Activated naive CD8-positive, alpha-beta T cell treated with anti-CD3 and anti-CD28 coated beads, Interleukin-2, amount 10 ng/mL, durations not matched to agents 7 days and 5 days (primary cell): ENCODE measurements at places on chromosomes 4 and X.

GRCh38 chrX:96703816-96704215 is 19.2 kb downstream of the DIAPH2 start:
- no peak for DNase-seq

GRCh38 chr4:1754336-1754735 is 33.0 kb downstream of the TACC3 start:
- no peak for DNase-seq

DNA sequence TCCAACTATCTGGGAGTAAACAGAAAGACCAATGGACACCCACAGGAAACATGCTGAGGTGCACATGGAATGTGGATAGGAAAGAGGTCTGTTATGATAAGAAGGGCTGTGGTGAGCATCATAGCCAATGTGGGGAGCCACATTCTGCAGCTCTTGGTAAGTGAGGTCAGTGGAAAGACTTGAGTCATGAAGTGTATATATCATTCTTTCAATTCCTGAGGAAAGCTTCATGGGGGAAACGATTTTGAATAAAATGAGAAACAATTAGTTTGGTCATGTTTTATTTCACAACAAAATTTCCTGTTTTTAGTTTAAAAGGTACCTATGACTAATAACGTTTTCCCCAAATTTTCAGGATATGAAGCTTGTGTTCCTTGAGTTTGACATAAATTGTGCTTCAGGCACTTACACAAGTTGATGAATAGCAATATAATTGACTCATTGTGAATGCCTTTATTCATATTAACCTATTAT is 41.4 kb upstream of the RASSF6 start:
- no peak for DNase-seq

GRCh38 chrX:119482481-119483480 is 14.5 kb downstream of the SLC25A5 start:
- peak; percentile 77 for DNase-seq

DNA sequence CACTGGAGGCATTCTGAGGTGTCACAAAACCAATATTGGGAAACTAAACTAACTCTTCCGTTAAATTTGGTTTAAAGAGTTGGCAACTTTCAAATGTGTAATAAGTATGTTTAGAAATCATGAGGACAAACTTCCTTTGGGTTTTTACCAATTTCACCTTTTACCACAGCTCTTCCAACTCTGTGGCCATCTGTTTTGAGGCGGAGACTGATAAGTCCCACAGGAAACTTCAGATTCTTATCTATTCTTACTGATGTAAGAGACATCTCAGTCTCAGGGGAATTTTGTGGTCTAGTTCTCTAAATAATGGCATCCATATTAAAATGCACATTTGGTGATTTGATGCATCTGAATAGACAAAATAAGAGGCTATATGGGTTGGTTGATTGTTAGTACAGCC is 229.2 kb upstream of the AFF2 start:
- no peak for DNase-seq

DNA sequence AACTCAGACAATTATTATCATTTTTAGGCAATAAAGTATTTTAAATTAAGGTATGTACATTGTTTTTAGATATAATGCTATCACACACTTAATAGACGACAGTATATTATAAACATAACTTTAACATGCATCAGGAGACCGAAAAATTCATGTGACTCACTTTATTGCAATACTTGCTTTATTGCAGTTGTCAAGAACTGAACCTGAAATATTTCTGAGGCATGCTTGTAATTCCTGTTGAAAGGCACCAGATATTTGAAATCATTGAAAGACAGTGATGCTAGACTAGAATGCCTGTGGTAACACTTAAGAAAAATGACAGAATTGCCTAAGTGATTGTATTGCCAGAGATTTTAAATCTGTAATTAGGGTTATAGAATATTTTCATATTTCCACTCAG is 175.6 kb upstream of the MAGEB2 start:
- DNase-seq: no peak

DNA sequence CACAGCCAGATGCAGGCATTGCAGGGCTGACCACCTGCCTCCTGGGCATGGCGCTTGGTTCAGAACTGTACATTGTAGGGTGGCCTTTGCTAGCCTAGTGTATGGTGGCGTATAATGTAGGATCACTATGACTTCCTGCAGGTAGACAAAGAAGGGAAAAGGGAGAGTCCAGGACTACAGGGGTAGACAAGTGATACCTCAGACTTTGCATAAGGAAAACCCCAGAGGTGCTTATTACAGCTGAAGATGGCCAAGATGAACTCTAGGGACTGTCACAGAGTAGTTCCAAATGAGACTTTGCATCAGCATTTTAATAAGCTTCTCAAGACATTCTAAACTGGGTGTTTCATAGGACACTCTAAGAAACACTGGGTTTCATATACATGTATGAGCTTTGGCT is 116.4 kb upstream of the PUDP start:
- DNase-seq: no peak

- DNase-seq: no peak
These were observed 54.5 kb downstream of the TSPAN5 start for GRCh38 chr4:98603683-98604521.

DNA sequence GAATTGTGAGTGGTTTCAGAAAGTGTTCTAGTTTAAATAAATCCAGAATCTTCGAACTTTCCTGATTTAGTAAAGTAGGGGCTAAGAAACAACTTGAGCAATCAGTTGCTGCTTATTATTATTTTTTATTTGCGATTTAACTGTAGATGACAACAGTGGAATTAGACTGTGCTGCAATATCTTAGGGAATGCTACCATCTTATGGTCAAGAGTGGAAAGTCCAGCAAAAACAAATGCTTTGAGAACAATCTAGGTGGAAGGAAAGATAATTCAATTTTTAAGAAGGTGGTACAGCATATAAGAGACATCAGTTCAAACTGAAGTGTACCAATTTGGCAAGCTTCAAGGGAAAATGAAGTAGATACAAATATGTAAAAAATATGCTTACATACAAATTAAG is 73.3 kb downstream of the CYLC1 start:
- no peak for DNase-seq

GRCh38 chrX:30572004-30572403 is 5.6 kb downstream of the TASL start:
- no peak for DNase-seq

DNA sequence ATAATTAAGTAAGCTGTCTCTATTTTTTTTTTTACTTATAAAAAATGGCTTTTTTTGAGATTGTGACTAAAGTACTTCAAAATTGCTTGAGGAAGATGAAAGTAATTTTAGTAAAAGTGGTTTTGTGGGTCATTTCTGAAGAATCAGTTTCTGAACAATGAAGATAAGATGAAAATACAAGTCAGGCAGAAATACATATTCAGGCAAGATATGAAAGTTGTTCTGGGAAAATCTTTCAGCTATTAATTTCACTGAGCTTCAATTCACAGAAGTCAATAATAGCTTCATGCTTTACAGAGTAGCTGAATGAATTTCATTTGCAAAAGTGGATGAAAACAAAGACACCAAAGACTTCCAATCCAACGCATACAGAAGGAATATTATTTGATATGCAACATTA is 305.2 kb upstream of the ARSJ start:
- DNase-seq: no peak

GRCh38 chr4:156113138-156113765 is 159.6 kb upstream of the CTSO start:
- DNase-seq: no peak

DNA sequence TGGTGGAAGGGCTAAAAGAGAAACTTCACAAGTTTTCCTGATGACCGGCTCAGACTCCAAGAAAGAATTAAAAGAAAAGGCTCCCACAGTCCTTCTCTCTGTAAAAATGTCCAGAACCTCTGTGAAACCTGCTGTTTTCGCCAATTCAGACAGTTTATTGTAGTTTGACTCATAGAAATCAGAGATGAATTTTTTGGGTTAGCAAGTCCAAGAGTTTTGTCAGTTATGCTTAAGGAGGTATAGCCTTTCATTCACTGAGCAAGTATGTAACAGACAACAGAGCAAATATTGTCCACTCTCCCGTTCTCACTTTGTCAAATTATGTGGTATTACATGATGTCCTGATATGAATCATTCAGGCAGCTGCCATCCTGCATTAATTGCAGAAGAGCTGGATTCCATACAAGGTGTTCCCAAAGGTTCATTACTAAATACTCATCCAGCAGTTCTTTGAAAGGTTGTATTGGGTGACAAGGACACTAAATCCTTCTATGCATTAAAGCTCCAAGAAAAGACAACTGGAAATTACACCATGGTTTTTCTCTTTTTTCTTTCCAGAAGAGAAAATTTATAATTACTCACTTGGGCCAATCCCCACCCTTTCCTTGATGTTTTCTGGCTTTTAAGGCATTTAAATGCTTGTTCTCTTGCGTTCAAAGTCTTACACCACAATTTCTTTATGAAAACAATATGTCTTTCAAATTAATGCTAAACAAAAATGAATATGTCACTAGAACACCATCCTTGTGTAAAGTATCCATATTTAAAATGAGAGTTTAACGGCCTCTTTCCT is 30.0 kb upstream of the PLAC1 start:
- DNase-seq: no peak

- no peak for DNase-seq
These were observed 9.6 kb upstream of the MTMR1 start for GRCh38 chrX:150683536-150684146.

- no peak for DNase-seq
These were observed 13.7 kb downstream of the ADH6 start for GRCh38 chr4:99205153-99205979.

- DNase-seq: peak; percentile 41
These were observed at the start of gene RAP2C for GRCh38 chrX:132219343-132219768. Gene RAP2C (minus strand): TSS chrX:132219447. CDS start chrX:132217268, 2,179 bp downstream.

DNA sequence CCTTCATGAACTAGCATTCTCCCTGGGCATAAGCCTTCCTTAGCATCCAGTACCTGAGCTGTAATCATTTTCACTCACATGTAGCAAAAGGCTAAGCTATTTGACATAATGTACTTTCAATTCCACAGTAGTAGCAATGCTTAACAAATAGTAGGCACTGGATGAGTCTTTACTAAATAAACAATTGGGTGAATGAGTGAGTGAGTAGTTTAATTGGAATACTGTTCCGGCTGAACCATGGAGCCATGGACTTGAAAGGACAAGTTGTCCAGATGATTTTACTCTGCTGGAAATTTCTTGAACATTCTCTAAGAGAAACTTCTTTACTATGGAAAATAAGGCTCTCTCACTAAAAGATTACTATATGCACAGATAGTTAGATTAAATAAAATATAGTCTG is 159.3 kb downstream of the FAM47B start:
- DNase-seq: no peak
